ENCODE measurements at places on chromosomes 1 and 21. TPM values are rescaled to one million over a fixed set of nuclear protein-coding genes. Genes with fewer than 3 reads are reported as not detected.

Gene SPRTN
- total RNA-seq = 24.3 TPM

Gene TMEM53
- total RNA-seq = 9.3 TPM

- no peak for DNase-seq
Measured at GRCh38 chr1:170800812-170801211, 134.5 kb upstream of the MROH9 start.

DNA sequence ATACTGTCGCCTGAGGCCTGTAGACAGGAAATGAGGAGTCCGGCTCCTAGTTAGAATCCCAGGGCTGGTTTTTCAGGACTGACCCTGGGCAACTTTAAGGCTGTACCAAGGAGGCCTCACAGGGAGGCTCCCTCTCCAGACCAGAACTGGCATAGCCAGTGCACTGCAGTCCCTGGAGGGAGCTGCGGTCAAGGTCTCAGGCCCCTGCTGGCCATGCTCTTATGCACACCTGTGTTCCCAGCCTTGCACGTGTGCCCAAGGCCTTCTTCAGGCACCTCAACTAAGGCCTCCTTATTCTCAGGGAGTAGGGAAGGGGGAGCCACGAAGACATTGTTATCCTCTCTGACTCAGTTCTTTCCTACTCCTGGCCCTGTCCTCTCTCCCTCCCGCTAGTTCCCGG, 22.0 kb upstream of the IFNAR1 start:
- no peak for DNase-seq

DNA sequence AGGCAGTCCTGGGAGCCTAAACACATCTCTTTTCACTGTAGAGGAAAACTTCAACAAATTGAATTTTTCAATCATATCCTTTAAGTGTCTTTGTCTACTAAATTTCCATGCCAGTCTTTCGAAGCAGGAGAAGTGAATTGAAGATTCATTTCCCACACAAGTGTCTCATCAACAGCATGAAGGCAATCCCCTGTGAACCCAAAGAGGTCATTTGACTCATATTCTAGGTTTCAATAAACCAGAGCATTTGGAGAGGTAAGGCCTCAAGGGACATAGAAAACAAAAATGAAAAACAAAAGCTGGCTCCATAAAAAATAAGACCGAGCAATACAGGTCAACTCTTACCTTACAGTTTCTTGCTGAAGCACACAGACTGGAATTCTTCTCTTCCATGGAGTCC, 94.1 kb upstream of the ATP1B1 start:
- no peak for DNase-seq

GRCh38 chr1:89699451-89699986, 66.6 kb downstream of the LRRC8C start:
- no peak for DNase-seq

DNA sequence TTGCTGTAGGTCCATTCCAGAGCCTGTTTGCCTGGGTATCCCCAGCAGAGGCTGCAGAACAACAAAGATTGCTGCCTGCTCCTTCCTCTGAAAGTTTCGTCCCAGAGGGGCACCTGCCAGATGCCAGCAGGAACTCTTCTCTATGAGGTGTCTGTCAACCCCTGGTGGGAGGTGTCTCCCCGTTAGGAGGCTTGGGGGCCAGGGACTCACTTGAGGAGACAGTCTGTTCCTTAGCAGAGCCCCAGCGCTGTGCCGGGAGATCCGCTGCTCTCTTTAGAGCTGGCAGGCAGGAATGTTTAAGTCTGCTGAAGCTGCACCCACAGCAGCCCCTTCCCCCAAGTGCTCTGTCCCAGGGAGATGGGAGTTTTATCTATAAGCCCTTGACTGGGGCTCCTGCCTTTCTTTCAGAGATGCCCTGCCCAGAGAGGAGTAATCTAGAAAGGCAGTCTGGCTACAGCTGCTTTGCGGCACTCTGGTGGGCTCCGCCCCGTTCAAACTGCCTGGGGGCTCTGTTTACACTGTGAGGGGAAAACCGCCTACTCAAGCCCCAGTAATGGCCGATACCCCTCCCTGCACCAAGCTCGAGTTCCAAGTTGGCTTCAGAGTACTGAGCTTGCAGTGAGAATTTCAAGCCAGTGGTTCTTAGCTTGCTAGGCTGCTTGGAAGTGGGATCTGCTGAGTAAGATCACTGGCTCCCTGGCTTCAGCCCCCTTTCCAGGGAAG, 8.7 kb upstream of the SLC25A24 start:
- DNase-seq = no peak

- no peak for DNase-seq
Measured at GRCh38 chr1:3611170-3612019, at the start of gene MEGF6. TSS of gene MEGF6 (minus strand) at chr1:3611508. CDS start at chr1:3611268, 240 bp downstream.

DNA sequence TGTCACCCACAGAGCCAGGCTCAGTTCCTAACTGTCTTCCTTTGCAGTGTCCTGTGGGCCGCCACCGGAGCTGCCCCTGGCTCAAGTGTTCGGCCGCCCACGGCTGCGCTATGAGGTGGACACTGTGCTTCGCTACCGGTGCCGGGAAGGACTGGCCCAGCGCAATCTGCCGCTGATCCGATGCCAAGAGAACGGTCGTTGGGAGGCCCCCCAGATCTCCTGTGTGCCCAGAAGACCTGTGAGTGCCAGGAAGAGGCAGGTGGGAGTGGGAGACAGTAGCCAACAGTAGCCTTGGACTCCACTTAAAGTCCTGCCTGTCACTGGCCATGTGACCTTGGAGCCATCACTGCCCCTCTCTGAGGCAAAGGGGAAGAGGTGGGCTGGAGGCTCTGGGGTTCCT, 16.6 kb downstream of the BCAN start:
- no peak for DNase-seq

DNA sequence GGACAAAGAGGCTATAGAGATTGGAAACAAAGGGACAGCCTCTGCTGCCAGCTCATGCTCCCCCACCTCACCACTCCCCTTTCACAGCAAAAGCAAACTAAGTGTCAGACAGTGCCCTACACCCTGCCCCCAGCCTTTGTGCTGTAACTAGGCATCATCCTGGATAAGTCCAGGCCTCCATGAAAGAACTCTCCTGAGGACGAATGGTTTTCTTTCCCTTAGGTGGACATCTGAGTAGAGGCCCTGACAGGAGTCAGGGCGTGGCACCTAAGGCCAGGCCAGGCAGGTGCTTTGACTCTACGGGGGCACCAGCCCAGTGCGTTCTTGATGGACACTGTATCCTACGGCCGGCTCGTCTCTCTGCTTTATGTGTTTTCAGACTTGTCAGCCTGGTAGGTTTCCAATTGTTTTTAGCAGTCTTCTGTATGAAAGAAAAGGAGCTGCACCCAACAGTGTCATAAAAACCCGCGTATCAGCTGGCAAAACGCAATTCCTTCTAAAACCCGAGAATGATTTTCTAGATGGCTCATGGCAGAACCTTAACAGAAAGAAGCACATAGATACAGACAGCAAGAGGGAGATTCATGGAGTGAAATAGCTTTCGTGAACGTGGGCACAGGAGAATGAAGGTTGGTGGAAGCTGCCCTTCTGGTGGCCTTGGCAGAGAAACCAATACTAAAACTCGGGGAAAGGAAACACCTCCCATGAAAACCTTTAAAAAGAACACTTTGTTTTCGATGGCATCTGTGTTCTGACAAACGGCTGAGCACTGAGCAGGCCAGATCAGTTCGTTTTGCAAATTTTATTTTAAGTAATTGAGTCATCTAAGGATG, 51.7 kb upstream of the AJAP1 start:
- DNase-seq = no peak

DNA sequence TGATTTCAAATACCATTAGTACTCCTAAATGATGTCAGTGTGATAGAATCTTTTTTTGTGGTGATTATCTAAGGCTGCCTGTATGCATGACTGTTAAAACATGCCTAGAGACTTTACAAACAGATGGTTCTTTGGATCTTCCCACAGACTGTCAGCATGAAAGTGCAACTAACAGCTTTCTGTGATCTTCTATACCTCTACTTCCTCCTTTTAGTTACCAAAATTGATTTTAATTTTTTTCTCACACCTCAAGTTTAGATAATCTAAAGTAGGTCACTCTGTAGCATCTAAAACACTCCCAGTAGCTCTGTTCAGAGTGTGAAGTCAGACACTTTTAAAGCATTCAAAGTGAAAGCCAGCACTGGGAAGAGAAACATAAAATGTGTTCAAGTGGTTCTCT, 534.5 kb downstream of the PTPRC start:
- peak; percentile 34 for DNase-seq

- no peak for DNase-seq
Measured at GRCh38 chr1:240237305-240237721, 145.6 kb downstream of the FMN2 start.

DNA sequence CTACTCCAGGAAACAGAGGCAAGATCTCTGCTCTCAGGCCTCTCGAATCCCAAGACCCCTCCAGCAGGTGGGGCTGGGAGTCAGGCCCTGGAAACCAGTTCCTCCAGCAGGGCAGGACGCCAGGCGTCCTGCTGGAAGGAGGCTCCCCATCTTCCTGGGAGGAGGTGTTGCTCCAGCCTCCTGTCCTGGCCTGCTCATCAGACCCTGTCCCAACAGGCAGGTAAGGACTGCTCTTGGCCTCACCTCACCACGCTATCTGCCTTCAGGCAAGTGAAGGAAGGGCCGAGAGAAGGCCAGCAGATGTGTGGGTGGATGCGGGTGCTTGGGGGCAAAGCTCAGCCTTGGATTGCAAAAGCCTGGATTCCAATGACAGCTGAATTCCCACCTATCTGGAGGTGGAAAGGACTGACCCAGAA, 82.9 kb downstream of the SSBP3 start:
- DNase-seq = peak; percentile 94

DNA sequence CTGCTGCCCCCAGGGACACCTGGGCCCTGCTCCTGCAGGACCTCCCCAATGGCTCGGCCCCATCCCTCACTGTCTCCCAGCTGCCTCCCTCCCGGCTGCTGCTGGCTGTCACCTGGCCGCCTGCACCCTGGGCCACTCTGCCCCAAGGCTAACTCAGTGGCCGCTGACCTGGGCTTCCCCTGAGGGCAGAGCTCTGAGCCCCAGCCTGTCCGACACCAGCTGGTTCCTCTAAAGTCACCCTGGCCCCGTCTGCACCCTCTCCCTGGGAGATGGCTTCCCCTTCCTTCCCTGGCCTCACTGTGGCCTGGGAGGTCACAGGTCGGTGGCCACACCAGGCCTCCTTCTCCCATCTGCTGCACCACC, 15.0 kb downstream of the ITGB2 start:
- DNase-seq = no peak
